Cerebellar nuclear complex (tissue), 1 donor: ENCODE measurements at places on chromosomes 2 and 18.

DNA sequence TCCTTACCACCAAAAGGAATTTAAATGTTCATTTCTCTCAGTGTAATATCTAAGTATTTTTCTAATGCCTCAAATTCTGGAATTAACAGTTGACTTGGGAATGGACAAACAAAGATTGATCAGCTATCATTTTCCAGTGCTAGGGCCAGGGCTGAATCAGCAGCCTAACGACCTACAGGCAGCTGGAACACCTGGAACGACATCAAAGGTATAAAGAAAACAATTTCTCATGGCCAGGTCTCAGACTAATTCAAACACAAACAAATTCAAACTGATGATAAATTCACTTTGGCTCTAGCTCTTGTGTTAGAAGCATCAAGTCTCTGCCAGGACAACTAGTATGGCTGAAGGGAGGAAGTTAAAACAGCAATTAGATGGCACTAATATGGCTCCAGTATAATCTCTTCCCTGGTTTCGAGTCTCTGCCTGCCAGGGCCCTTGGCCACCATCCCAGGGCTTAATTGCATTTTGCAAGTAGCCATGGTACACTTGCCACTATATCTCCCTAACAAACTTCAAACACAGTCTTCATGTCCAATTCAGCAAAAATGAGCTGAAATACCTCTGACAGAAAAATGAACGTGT is 70.2 kb upstream of the FSHR start:
- DNase-seq = no peak

DNA sequence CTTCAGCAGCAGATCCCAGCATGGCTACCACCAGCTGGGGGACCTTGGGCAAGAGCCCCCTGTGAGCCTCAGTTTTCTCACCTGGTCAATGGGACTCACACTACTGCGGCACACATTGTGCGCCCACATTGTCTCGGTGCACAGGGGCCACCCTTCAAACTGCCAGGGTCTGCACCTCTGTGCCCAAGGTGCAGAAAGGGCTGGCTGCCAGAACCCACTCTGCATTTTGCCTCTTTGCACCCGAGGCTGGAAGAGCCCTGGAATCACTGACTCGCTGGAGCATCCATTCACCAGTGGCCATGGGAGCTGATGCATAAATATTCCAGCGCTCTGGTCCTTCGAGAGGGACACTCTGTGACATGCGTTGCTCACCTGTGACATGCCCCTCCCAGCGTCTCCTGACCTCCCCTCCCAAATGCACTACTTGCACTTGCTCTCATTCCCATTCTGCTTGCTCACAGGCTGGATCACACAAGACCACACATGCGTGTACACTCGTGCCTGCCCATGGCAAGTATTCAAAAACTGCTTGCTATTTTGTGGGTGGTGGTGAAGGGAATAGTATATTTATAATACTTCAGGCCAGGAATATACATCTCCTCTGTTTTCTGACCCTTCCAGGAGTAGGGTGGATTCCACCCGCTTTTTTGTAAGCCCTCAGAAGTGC is 18.8 kb upstream of the C1QL2 start:
- no peak for DNase-seq

- DNase-seq = no peak
Observed at GRCh38 chr2:19973466-19973865, 16.4 kb downstream of the WDR35 start.

GRCh38 chr2:159078443-159078842 is 110.0 kb downstream of the TANC1 start:
- DNase-seq = no peak

DNA sequence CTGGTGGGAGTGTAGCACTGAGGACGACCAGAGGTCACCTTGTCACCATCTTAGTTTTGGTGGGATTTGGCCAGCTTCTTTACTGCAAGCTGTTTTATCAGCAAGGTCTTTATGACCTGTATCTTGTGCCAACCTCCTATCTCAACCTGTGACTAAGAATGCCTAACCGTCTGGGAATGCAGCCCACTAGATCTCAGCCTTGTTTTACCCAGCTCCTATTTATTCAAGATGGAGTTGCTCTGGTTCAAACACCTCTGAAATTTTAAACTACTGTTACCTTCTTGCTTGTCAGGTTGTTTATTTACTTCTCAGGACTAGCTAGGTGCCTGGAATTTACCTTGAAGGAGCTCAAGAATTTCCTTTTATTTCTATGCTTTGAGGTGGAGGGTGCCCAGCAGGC is 9.5 kb upstream of the KCNG3 start:
- DNase-seq = no peak

- no peak for DNase-seq
Observed at GRCh38 chr2:147247749-147248148, 597.1 kb upstream of the ACVR2A start.

DNA sequence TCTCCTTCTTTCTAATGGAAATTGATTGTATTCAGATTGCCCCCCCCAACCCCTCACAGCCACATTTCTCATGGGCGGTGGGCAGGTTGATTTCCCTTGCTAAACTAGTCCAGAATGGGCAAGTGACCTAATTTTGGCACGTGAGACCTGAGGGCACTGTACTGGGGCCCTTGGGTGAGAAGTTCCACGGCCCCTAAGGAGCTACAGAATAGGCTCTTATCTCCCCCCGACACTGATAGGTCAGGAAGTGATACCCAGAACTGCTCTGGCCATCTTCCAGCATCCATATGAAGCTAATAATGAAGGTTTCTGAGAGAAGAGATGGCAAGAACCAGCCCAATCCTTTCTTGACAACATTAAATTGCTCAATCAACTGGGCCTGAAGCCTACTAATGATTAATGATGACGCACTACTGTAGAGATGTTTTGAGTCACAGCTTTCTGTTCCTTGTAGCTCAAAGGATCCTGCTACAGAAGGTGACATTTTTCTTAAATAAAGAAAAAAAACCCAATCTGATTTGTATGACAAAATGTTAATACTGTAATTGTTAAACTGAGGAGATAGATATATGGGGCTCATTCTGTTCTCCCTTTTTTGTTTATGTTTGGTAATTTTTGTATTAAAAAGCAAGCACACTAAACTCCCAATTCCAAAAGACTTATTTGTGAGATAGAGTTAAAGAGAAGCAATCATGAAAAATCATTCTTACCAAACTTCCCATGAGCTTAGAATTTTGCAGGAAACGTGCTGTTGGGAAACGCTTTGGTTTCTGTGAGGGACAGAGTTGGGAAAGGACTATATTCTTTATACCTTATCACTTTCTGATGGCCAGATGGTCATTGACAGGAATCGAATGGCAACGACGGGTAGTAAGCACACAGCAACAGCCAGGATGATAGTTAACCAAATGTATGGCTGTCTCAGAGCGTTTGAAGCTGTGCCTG is 28.2 kb upstream of the NARS1 start:
- DNase-seq = no peak

DNA sequence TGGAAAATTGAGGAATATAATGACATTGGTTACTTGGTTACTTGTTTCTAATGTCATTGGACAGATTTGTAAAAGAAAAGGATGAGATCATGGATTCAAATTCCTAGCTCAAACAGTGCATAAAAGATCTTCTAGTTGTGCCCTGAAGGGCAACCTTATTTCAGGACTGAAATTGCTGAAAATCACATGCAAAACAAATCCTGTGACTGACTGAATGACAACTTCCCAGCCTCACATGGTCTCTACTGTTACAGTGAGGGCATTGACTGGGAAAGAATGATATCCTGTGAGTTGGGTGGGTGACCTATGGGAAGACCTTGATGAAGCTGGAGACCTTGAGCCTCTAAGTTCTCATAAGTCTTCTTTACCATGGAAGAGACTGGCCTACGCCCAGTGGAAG is 90.4 kb upstream of the HAAO start:
- DNase-seq = no peak

GRCh38 chr2:128327180-128327964 is 8.7 kb upstream of the HS6ST1 start:
- no peak for DNase-seq

GRCh38 chr2:49812730-49813129 is 658.4 kb upstream of the FSHR start:
- DNase-seq = no peak

- no peak for DNase-seq
Observed at GRCh38 chr2:46371854-46372253, 74.6 kb downstream of the EPAS1 start.

GRCh38 chr2:140436936-140437335 is 1656.7 kb upstream of the NXPH2 start:
- DNase-seq = no peak

DNA sequence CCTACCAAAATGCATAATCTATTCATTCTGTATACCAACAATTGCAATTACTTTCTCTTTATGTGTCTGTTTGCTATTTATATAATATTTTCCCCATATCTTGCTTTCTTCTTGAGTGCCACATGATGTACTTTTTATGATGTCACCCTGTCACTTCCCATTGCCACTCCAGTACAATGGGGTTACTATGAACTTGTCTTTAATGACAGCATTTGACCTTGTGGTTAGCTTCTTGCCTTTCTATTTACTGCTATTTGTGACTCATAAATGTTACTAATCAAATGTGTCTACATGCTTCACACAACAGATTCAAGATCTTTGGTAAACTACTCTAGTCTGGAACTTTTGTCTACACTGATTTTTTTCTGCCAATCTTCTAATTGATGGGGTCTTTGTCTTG is 486.3 kb downstream of the NR4A2 start:
- no peak for DNase-seq

- DNase-seq = no peak
Observed at GRCh38 chr2:181348107-181348837, 108.9 kb upstream of the ITGA4 start.

- no peak for DNase-seq
Observed at GRCh38 chr2:176885661-176886060, 326.9 kb upstream of the HNRNPA3 start.

- no peak for DNase-seq
Observed at GRCh38 chr18:60508108-60508507, 135.5 kb upstream of the MC4R start.

GRCh38 chr2:98835831-98836385 is 100.1 kb downstream of the CRACDL start:
- no peak for DNase-seq

GRCh38 chr18:10418836-10419235 is 35.6 kb upstream of the APCDD1 start:
- no peak for DNase-seq

DNA sequence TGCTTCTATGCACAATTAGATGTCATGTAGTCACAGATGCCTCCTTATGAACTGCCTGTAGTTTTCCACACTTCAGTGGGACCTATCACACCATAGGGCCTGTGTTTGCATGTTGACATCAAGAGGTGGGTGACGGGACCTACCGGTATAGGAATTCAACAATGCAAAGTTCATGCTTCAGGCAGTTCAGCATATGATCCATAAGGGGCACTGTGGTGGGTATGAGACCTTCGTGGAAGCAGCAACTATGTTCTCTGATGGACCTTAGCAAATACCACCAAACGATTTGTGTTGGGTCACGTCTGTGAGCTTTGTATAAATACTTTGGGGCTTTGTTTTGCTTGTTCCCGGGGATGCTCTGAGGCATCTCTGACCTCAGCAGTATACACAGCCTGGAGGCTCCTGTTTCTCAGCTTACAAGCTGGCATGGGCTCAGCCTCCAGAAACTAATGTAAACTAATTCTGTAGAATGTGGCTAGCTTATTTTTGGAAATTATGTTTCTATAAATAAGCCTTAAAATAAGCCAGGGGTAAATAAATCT is 111.6 kb downstream of the DTNA start:
- DNase-seq = no peak

- DNase-seq = no peak
Observed at GRCh38 chr2:24409700-24410556, 49.6 kb upstream of the ITSN2 start.

DNA sequence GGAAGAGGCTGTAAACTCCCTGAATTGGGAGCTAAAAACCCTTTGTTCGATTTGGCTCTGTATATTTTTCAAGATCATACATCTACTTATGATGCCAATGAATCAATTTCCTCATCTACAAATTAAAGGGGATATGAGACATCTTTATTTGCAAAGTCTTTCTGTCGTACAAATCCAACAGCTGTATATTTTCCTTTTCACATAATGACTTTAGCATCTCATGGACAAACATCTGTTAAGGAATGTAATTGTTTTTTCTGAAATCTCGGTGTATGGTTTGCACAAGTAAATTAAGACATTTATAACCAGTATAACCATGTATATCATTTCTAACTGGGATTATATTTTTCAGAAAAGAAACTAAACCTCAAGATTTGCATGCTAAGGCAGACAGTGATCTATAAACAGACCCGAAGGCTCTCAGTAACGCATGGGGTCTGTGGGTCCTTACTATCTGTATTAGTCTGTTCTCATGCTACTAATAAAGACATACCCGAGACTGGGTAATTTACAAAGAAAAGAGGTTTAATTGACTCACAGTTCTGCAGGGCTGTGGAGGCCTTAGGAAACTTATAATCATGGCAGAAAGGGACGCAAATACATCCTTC is 130.8 kb downstream of the SLC8A1 start:
- no peak for DNase-seq

DNA sequence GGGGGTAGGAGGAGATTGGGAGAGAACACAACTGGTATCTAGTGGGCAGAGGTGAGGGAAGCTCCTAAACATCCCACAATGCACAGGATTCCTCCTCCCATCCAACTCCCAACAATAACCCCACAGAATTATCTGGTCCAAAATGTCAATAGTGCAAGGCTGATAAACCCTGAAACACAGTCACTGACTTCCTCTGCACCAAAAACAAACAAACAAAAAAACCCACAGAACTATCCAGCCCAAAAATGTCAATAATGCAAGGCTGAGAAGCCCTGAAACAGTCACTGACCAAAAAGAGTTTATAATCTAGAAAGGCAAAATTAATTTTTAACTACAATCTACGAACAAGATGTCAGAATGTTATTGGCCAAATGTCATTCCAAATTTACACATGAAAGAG is 9.8 kb downstream of the TMX3 start:
- DNase-seq = no peak

DNA sequence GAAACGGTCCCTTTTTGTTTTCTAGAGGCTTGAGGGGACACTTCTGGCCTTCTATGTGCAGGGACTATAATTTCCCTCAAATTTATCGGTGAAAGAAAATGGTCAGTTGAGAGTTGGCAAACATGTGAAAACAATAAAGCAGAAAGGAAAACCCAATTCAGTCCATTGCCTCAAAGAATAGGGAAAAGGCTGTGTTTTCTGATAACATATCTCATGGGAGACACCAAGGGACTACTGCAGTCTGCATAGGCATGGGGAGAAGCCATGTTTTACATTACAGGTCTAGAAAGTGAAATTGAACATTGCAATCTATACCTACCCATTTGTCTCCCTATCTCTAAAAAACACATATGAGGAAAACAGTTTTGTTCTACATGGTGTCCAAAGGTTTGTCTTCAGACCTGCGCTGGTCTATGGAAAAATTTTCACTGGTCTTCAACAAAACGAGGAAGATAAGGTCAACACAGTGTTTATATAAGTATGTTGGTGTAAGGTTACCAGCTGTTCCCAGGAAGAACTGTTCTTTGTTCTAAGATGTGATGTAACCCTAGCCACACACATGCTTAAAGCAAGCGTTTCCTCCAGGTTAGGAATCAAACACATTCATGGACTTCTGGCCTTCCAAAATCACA is 179.7 kb downstream of the MREG start:
- no peak for DNase-seq

- DNase-seq = no peak
Observed at GRCh38 chr2:18585526-18585925, 3.8 kb downstream of the NT5C1B start.
